ENCODE measurements at places on chromosomes 5 and 9.

- DNase-seq = no peak
Observed at GRCh38 chr5:116445311-116445710, 129.3 kb downstream of the SEMA6A start.

- no peak for DNase-seq
Observed at GRCh38 chr9:77014597-77015263, 4.7 kb upstream of the FOXB2 start.

- DNase-seq = no peak
Observed at GRCh38 chr9:112341730-112342129, 8.3 kb upstream of the PTBP3 start.

- no peak for DNase-seq
Observed at GRCh38 chr9:123657099-123657498, 272.8 kb downstream of the DENND1A start.

GRCh38 chr5:157529002-157529401 is 46.6 kb downstream of the ADAM19 start:
- DNase-seq = no peak

GRCh38 chr9:100070104-100071041 is 28.4 kb downstream of the ERP44 start:
- no peak for DNase-seq

DNA sequence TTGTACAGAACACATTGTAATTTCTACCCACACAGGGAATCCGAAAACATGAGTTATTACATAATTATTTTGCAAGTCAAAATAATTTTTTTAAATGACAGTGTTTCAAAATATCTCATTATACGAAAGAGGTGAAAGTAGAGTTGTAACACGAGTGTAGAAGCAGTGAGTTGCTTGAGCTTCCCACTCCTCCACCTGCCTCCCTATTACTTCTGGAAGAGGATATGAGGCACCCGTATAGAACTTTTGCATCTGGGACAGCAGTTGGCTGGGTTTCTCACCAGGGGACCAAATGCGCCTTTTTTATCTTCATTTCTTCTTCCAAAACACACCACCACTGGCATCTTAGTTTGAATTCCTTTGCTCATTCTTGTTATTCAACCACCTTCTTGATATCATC is 779.0 kb upstream of the COX7C start:
- DNase-seq = no peak

DNA sequence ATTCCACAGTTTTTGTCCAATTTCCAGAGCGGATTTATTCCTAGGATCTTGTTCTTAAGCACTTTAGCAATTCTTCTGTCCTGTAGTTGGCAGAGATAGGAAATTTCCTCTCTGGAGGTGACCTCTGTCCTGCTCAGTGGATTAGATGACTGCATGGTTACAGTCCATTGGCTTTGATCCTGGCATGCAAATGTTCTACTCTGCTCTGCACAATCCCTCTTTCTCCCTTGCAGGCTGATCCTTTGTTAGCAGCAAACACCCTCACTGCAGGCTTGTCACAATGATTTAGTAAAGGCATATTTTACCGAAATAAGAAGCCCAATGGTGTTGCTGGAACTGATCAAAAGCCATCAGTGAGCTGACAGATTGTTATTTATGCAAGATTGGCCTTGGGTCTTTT is 243.8 kb downstream of the COX7C start:
- DNase-seq = no peak

GRCh38 chr9:128107468-128108268 is 19.9 kb downstream of the PTGES2 start:
- no peak for DNase-seq

- peak; percentile 63 for DNase-seq
Observed at GRCh38 chr9:131590907-131591844, 45.9 kb downstream of the PRRT1B start.

GRCh38 chr9:5582835-5583195 is 46.1 kb upstream of the RIC1 start:
- peak; percentile 6 for DNase-seq
